ENCODE measurements at places on chromosomes 7 and 10.

DNA sequence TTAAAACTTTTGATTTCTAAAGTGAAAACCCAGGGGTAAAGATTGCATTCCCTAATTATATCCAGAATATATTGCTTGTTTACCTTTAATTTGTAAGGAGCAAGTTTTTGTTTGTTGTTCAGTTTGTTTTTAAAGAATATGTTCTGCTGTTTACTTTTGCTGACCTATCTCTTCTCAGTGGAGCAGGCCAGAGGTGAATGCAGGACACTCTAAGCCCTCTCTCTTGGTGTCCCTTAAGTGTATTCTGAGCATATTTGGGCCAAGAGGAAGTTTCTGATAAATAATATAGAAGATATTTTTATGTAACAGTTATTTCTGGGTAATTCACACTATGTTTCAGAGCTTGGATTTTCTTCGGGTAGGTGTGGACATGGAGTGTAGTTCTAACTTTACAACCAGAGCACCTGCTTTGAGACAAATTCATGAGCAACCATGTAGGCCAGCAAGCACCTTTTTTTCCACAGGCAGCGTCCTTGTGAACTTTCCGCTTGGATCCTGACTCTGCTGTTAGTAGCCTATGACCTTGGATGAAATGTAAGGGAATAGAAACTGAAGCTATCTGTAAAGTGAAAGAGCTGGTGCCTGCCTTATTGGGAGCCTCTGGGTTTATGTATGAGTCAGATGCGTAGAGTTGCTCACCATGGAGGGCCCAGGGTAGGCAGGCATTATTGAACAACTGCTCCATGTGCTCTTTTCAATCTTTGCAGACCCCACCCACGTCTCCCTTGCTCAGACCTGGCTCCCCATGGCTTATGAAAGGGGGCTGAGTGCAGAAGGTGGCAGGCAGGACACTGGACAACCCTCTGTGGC, 16.1 kb downstream of the OGDH start:
- no peak for DNase-seq

DNA sequence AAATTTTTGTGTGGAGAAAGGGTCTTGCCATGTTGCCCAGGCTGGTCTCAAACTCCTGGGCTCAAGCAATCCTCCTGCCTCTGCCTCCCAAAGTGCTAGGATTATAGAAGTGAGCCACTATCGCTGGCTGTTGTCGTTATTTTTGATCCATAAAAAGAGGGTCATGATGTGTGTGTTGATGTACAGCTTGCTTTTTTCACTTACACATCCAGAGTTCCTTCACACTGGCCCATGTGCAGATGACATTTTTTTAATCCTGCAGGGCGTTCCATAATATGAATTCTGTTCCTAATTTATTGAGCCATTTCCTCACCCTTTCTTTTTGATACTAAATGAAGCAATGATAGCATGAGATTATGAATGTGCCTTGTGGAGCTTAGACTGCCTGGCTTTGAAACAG, 40.8 kb downstream of the GRK5 start:
- no peak for DNase-seq

GRCh38 chr7:106493041-106493731, 167.8 kb downstream of the CCDC71L start:
- DNase-seq: no peak

DNA sequence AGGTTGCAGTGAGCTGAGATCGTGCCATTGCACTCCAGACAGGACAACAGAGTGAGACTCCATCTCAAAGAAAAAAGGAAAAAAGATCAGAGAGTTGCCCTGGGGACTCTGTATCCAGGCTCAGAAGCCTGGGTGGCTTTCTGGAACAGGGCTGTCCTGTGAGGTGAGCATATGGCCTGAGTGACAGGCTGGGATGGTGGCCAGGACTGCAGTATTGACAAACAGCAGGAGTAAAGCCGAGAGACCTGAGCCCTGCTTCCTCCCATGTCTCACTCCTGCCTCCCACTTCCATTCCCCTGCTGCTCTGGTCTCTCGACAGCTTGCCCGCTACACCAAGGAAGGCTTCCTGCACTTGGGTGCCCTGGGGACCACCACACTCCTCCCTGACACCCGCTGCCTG, 578.5 kb downstream of the GALNT17 start:
- DNase-seq: no peak

- no peak for DNase-seq
Measured at GRCh38 chr7:88396295-88396947, 89.7 kb upstream of the STEAP4 start.

- no peak for DNase-seq
Measured at GRCh38 chr10:48501787-48502771, 102.8 kb downstream of the ARHGAP22 start.

DNA sequence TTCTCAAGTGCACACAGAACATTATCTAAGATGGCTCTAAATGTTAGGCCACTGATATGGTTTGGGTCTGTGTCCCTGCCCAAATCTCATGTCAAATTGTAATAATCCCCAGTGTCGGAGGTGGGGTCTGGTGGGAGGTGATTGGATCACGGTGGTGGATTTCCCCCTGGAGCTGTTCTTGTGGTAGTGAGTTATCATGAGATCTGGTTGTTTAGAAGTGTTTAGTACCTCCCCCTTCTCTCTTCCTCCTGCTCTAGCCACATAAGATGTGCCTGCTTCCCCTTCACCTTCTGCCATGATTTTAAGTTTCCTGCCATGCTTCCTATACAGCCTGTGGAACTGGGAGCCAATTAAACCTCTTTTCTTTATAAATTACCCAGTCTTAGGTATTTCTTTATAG, 11.2 kb upstream of the GSTK1 start:
- no peak for DNase-seq

GRCh38 chr10:29210266-29210868, 78.5 kb upstream of the LYZL1 start:
- DNase-seq: no peak

DNA sequence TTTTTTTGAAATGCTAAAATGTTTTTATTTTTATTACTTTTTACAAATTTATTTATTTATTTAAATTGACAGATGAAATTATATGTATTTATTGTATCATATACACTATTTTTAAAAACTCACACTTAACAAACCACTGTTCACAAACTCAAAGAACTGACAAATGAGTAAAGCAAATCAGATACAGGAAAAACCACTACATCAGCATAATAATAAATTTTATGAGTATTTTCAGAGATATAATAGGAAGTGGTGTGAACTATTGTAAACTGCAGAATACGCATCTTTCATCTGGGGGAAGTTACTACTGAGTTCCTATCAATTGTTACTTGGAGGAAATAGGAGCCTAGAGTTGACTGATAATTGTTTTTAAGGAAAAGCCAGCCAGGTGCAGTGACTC, 150.7 kb downstream of the PCLO start:
- DNase-seq: no peak

DNA sequence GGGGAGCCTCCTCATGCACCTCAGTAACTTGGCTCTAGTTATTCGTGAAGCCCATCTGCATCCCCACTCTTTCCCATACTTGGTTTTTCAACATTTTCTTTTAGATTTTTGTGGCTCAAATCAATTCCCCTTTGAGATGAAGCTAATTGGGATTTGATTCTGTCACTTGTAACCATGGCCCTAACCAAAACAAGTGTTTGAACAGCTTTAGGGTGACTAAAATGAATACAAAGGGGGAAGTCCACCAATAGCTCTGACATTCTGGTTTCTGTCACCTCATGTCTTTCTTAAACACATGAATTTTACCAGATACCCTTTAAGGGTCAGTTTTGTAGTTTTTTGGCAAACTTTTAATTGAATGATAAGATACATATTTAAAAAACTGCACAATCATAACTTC, 87.0 kb downstream of the PCGF5 start:
- no peak for DNase-seq

DNA sequence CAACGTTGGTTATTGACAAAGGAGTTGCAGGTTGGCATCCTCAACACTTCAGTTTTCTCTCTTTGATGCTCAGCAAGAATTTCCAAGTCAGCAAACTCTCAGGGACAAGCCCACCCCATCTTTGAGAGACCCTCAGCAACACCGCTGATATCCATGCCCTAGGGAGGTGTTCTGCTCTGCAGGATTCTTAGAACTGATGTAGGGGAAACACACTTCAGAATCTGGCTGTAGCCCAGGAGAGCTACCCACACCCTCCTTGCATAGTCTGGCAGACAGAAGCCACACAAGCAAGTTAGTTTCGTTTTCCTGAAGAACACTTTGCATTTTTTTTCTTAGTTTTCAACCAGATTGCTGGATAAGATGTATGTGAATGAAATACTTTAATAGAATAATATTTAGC, 822 bp downstream of the SAMD9L start:
- no peak for DNase-seq

DNA sequence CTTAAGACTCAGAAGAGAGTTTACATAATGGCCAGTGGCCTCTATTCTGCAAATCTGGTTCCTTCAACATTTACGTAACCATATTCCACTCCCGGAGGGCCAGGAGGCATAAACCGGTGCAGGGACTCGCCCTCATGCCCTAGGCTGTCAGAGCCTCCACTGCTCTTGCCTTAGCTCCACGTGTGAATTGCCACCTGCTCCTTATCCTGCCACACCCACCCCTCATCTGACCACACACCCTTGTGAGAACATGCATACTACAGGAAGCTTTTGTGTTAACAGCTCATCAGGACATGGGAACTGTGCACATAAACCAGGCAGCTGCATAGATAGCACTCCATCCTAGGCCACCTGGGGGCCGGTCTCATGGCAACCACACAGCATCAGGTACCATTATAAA, 146.7 kb upstream of the PFKP start:
- DNase-seq: no peak

DNA sequence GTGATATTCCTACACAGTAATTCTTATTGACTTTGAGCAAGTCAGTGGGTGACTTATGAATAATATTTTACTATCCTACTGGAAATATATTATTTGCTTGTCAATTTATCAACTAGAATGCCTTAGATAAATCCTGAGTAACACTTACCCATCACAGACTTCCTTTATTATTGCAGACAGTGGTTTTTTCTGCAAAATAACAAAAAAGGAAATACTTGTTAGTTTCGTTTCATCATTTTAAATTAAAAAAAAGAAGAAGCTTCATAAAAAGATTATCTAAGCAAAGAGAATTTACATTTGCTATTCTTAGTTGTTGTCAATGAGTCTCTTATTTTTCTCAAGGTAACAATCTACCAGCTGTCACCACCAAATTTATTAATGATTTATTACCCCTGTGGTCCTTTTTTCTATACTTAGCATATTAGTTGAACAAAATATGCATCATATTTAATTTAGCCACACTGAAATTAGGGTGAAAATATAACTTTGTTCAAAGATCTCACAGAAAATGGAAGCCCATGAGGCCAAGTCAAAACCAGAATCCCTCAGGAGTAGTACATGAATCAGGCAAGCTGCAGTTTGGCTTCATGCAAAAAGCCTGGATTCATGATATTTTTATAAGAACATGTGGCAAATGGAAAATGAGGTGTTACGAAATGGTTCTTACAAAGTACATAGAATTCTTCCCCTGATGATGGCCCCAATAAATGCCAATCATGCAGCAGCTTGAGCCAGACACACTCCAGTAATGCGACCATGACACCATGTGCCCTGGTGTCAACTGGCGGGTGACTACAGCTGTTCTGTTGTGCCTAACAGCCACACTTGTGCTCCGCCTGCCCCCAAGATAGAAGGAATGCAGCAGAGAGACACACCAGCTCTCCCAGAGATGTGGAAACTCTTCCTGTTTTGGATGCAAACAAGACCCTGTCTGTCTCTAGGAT, 132.6 kb downstream of the ELMO1 start:
- DNase-seq: no peak

DNA sequence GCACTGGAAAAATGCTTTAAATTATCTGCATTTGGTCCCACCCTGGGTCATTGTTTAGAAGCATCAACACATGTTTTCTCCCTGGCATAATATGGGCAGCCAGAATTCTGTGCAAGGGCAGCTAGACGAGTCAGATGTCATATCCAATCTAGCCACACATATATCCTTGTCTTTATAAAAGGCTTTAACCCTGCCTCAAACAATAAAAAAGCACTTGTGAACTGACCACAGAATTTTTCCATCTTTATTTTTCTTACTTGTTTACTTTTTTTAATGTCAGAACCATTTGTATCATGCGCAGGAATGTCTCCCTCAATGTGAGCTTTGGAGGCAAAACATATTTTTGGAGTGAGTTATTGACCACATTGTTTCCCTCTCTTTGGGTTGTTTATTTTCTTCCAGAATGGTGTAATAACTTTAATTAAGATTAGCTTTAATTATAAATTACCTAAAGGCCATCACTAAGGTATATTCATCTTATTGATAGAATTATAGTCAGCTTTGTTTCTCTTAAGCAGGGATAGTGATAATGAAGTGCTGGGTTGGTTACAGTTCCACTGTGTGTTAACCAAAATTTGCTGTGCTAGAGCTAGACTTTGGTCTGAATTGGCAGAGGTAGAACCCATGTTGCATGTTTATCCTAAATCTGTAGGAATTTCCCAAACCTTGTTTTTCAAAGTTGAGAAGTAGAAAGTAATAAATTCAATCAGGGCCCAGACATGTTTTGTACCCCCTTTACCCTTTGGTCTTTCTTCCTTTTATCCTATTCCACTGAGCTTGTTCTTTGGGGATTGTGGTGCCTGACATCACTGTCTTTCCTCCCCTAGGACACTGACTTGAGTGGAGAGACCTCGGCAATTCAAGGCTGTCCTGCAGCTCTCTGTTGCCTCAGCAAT, 1078.4 kb downstream of the KCNMA1 start:
- DNase-seq: no peak

DNA sequence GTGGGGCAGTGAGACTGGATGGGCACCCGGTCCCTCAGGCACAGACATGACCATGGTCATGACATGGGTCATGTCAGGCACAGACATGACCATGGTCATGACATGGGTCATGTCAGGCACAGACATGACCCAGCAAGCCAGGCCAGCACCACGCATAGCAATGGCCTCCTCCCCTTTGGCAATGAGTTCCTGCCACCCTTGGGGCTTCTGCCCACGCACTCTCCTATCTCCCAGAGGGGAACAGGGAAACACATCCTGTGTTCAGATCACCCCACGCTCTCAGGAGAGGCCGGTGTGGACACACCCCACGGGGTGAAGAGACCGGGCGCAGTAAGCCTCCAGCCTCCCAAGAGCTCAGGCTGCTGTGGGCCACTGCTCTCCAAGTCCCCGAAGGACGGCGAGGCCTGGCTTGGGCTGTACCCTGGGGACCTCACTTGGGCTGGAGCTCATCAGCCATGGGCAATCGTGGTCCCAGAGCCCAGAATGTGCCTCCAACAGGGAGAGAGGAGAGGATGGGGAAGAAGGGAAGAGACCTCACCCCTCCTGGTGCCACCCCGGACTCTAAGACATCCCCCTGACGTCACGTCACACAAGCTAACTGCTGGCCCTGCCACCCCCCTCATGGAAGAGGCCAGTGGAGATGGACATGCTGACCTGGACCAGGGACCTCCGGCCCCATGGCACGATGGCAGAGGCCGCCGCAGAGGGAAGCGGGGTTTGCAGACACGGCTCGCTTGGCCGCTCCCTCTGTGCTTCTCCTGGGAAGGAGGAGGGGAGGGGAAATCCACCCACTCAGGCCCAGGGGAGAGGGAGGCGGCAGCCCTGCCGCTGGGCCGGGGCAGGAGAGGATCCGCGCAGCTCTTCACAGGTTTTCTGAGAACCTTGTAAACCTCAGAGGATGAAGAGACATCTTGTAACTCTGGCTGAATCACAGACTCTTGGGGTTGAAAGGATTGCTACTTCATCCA, 269.6 kb downstream of the ELFN1 start:
- peak; percentile 29 for DNase-seq
